ENCODE measurements at places on chromosomes 13 and 19. TPM values are rescaled to one million over a fixed set of nuclear protein-coding genes. Genes with fewer than 3 reads are reported as not detected.

- H3K36me3 ChIP-seq: no peaks in the 10 kb centered on the region
- no peak overlapping the region for H3K27ac ChIP-seq
- H3K4me1 ChIP-seq: no peaks in the 10 kb centered on the region
- no peak for DNase-seq
- no peaks in the 10 kb centered on the region for H3K27me3 ChIP-seq
Measured at GRCh38 chr13:110575322-110576069, 14.0 kb upstream of the RAB20 start.

Gene USP12
- total RNA-seq: 28.7 TPM

Gene NANOS3
- not detected for total RNA-seq

DNA sequence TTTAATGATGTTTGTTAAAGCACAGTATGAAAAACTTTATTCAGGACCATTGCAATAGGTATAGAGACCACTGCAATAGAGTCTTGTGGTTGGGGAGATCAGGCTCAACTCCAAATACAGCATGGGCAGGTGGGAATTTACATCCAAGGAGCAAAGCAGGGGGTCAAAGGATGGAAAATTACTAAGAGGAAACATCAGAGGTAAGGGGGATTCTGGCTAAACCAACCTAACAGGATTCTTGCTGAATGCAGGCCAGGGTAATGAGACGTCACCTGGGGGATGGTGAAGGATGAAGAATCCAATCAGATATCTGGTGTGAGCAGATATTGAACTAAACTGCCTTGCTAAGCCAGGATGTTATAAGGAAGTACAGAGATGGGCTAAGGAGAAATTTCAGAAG, 126.6 kb upstream of the MIR17HG start:
- no peak overlapping the region for H3K4me3 ChIP-seq
- no peak for DNase-seq
- no peaks in the 10 kb centered on the region for H3K36me3 ChIP-seq
- no peaks in the 10 kb centered on the region for H3K4me1 ChIP-seq
- H3K27ac ChIP-seq: no peak overlapping the region

DNA sequence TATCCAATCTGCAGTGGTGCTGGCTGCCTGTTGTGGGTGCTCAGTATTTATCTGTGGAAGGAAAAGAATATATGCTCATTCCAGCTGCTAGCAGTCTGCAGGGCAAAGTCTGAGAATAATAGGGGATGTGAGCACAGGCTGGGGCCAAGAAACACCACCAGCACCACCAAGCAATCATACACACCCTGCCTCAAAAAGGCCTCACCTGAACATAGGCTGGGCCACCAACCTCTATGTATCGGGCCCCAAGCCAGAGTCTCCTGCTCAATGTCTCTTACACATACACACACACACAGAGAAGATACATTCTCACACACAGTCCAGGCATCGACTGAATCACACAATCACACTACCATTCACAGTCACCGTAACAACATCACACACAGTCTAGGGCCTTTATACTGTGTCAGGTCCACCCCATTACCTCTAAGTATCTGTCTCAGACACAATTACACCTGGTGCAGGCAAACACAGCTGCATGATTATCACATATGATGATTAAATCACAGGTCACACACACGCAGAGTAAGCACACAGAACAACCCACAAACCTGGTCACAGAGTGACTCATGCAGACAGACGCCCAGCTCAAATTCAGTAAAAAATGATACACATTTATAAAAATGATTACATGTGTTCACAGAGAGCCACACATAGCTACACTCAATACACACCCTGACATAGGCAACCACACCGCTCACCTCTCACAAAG, 1.3 kb upstream of the ZSCAN22 start:
- peak; percentile 75 for DNase-seq
- peaks cover 22% of the 10 kb centered on the region for H3K4me1 ChIP-seq
- H3K4me3 ChIP-seq: peak overlapping the region; percentile 94
- H3K27me3 ChIP-seq: no peaks in the 10 kb centered on the region

DNA sequence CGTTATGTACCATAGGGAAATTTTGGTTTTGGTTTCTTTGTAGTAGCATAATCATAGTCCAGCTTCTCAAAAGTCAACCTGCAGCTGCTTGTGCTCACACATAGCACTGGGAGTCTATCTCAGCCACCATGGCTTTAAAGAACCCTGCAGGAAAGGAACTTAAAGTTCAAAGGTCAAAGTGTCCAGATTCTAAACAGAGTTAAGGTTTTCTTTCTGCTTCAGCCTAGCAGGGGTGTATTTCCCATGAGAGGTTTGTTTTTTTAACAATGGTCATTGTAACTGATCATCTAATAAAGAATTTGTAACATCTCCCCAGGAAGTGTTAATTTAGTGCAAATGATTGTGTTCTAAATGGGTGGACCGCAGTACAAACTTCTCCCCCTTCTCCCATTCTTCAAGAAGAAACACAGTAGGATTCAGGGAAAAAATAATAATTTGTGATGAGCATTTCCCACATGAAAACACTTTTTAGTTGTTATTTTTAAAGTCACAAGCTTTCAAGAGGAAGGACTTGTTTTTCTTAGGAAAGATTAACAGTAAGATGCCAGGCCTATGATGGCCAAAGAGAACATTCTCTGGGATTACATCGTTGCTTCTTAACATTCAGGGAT, 168.0 kb downstream of the EFNB2 start:
- no peak overlapping the region for H3K4me3 ChIP-seq
- H3K36me3 ChIP-seq: no peaks in the 10 kb centered on the region
- H3K27ac ChIP-seq: no peak overlapping the region
- H3K4me1 ChIP-seq: no peaks in the 10 kb centered on the region

Gene CLEC17A
- not detected for total RNA-seq

Gene PPAN
- total RNA-seq: 183 TPM

Gene RDH8
- not detected for total RNA-seq

- no peaks in the 10 kb centered on the region for H3K36me3 ChIP-seq
- no peaks in the 10 kb centered on the region for H3K27me3 ChIP-seq
- peaks cover 4% of the 10 kb centered on the region for H3K4me1 ChIP-seq
- H3K4me3 ChIP-seq: no peak overlapping the region
- DNase-seq: peak; percentile 16
Measured at GRCh38 chr19:39941615-39942365, 7.4 kb upstream of the FCGBP start.

Gene TRIP10
- total RNA-seq: 106 TPM

- no peak overlapping the region for H3K4me3 ChIP-seq
- DNase-seq: peak; percentile 24
- no peaks in the 10 kb centered on the region for H3K36me3 ChIP-seq
- H3K27me3 ChIP-seq: no peaks in the 10 kb centered on the region
- H3K27ac ChIP-seq: no peak overlapping the region
- H3K4me1 ChIP-seq: peaks cover 17% of the 10 kb centered on the region
Measured at GRCh38 chr13:48652851-48653471, 768 bp upstream of the CYSLTR2 start.

DNA sequence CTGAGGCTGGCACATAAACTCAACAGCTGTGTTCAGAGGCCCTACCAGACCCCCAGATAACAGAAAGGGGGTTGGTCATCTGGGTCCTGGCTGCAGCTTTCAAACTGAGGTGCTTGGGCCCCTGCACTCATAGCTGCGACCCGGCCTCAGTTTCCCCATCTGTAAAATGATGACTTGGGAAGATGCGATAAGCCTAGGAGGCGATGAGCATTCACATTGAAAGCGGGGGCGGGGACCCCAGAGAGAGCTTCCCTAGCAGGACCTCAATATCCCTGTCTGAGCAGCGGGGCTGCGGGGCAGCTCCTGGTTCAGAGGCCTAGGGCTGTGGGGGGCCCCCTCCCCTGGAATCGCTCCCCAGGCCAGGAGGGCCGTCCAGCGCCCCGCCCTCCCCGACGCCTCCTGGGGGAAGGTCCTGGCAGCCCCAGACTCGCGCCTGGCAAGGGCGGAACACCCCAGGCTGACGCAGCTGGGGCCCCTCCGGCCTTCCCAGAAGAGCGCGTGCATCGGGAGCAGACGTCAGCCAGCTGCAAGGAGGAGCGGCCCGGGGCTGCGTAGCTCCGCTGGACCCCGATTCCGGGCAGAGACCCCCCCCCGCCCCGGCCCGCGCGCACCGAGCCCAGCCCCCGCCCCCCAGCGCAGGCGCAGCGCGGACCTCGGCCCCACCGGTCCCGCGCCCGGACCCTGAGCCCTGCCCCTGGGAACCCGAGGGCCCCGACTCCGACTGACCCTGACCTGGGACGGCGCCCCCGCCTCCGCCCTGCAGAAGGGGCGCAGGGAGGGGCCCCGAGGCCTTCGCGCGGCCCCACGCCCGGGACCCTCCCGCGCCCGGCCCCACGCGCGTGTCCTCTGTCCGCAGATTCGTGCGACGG, 3.5 kb downstream of the FSTL3 start:
- peaks cover 21% of the 10 kb centered on the region for H3K4me1 ChIP-seq
- no peaks in the 10 kb centered on the region for H3K27me3 ChIP-seq
- H3K27ac ChIP-seq: peak overlapping the region; percentile 52

Gene C19orf85
- total RNA-seq: not detected

Gene LATS2
- total RNA-seq: 11.1 TPM

- H3K4me1 ChIP-seq: peaks cover 4% of the 10 kb centered on the region
- no peak for DNase-seq
- no peak overlapping the region for H3K27ac ChIP-seq
- H3K27me3 ChIP-seq: no peaks in the 10 kb centered on the region
Measured at GRCh38 chr19:40450664-40451063, 6.5 kb upstream of the SERTAD3 start.

Gene WDR87
- total RNA-seq: not detected

- H3K36me3 ChIP-seq: no peaks in the 10 kb centered on the region
- no peak overlapping the region for H3K27ac ChIP-seq
- H3K27me3 ChIP-seq: no peaks in the 10 kb centered on the region
- no peak for DNase-seq
Measured at GRCh38 chr13:98803921-98804320, 51.4 kb upstream of the SLC15A1 start.

DNA sequence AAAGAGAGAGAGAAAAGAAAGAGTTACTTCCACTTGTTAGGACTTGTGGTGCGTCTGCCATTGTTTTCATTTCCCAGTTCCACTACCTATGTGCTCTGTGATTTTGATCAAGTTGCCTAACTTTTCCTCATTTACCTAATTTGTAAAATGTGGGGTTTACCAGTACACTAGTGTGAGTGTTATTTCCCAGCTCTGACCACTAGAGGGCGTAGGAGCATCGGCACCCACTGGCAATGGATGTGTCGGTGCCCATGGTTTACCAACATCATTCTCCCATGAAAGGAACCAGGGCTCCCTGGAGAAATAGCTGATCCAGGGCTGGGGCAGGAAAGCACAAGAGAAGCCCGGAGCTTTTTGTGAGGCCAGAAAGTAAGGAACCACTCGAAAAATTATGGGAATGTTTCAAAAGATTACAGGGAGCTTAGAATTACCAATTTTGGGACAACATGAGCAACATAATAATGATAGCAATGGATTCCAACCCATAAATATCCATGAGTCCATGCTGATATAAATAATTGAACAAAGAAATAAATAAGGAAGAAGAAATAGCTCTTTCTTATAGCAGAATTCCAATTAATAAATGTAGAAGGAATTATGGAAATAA, 15.1 kb upstream of the CEACAM4 start:
- peaks cover 12% of the 10 kb centered on the region for H3K27me3 ChIP-seq
- peak; percentile 71 for DNase-seq
- H3K4me1 ChIP-seq: no peaks in the 10 kb centered on the region
- H3K4me3 ChIP-seq: no peak overlapping the region

- no peak overlapping the region for H3K4me3 ChIP-seq
- H3K4me1 ChIP-seq: peaks cover 29% of the 10 kb centered on the region
- no peak for DNase-seq
- H3K27me3 ChIP-seq: no peaks in the 10 kb centered on the region
Measured at GRCh38 chr13:97286317-97287046, 64.3 kb downstream of the MBNL2 start.

Gene ATP7B
- 5.2 TPM for total RNA-seq

Gene HTR2A
- total RNA-seq: 0.04 TPM

GRCh38 chr13:98457053-98457452, 119.9 kb downstream of the STK24 start:
- no peak for DNase-seq
- peaks cover 11% of the 10 kb centered on the region for H3K36me3 ChIP-seq
- no peak overlapping the region for H3K4me3 ChIP-seq
- H3K27me3 ChIP-seq: no peaks in the 10 kb centered on the region
- H3K27ac ChIP-seq: no peak overlapping the region

GRCh38 chr19:30003866-30004265, 61.8 kb downstream of the URI1 start:
- no peak overlapping the region for H3K4me3 ChIP-seq
- H3K27ac ChIP-seq: no peak overlapping the region
- H3K4me1 ChIP-seq: no peaks in the 10 kb centered on the region
- DNase-seq: no peak
- no peaks in the 10 kb centered on the region for H3K27me3 ChIP-seq

DNA sequence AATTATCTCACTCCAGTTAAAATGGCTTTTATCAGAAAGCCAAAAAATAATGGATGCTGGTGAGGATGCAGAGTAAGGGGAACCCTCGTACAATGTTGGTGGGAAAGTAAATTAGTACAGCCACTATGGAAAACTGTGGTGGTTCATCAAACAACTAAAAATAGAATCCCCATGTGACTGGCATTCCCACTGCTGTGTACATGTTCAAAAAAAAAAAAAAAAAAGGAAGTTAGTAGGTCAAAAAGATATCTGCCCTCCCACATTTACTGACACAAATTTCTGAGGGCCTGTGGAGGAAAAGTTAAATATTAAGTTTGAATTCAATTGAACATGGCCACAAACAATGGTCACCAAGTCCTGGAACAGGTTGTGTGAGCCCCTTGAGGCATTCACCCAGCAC, 9.8 kb upstream of the ZSCAN5A start:
- no peak for DNase-seq
- H3K4me1 ChIP-seq: no peaks in the 10 kb centered on the region
- peaks cover 24% of the 10 kb centered on the region for H3K27me3 ChIP-seq
- no peak overlapping the region for H3K27ac ChIP-seq
- no peak overlapping the region for H3K4me3 ChIP-seq

Gene PSG7
- total RNA-seq: not detected

- DNase-seq: peak; percentile 68
- H3K36me3 ChIP-seq: no peaks in the 10 kb centered on the region
- peak overlapping the region; percentile 4 for H3K4me3 ChIP-seq
- no peaks in the 10 kb centered on the region for H3K27me3 ChIP-seq
- H3K4me1 ChIP-seq: peaks cover 54% of the 10 kb centered on the region
- H3K27ac ChIP-seq: peak overlapping the region; percentile 62
Measured at GRCh38 chr13:47117268-47117667, 220.4 kb upstream of the HTR2A start.

GRCh38 chr13:41568972-41569351, 111.6 kb downstream of the RGCC start:
- peaks cover under 1% of the 10 kb centered on the region for H3K4me1 ChIP-seq
- H3K27me3 ChIP-seq: no peaks in the 10 kb centered on the region
- no peak overlapping the region for H3K4me3 ChIP-seq
- no peak overlapping the region for H3K27ac ChIP-seq
- DNase-seq: no peak
